NCI-H2029 (cell line): ENCODE measurements at places on chromosomes 16 and 17.

DNA sequence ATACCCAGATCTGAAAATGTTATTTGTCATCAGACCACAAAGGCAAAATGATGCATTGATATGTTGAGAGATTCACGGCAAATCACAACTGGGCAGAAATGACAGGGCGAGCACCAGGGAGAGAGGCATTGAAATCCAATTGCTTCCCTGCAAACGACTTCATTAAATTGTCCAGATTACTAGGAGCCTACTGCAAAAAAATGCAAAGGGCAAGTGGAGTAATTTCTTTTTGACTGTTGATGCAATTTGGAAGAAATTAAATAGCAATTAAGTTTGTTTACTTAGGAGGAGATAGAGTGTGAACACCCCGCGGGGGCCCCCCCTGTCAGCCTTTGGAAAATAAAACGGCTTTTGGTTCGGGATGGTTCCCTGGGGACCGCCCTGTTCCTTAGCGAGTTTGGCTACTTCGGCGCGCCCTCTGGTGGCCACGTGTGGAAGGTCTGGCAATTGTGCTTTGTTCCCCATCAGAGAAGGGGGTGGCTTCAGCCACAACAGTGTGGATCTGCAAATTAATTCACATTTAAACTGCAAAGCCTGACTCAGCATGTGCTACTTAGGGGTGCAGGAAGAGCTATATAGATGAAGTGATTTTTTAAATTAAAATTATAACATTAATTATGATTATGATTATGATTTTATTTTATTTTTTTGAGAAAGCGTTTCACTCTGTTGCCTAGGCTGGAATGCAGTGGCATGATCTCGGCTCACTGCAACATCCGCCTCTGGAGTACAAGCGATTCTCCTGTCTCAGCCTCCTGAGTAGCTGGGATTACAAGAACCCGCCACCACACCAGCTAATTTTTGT lies 14.5 kb upstream of the TMC7 start:
- DNase-seq, result peak; percentile 67

GRCh38 chr16:30667361-30667905 lies 9.2 kb downstream of the FBRS start:
- no peak for DNase-seq

DNA sequence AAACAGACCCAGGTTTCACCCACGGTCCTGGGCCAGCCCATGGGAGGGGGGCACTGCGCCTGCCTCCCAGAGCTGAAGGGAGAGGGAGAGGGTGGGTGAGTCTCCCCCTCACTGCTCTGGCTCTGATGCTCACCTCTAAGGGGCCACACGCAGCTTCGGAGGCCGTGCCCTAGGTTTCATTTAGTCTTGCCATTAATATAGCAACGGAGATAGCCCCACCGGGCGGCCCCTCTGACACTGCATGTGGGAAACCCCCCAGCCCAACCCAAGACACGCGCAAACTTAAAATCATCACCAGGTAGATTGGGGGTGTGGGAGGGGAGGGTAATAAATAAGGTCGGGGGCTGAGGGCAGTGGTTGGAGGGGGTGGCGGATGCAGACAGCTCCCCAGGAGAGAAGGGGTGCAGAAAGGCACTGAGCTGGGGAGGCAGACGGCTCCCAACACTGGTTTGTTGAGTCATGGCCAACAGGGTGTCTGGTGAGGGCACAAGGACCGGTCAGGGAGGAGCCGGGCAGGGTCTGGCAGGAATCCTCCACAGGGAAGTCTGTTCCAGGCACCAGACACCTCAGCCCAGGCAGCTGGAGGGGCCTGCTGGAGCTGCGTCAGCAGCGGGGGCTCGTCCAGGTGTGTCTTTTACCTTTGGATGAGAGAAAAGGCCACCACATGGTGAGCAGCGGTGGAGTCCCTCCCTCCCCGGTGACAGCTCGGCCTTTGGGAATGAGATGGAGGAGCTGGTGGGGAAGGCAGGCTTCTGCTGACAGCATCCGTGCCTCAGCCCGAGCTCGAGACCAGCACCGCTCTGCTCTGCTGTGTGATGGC lies 32.0 kb upstream of the DOC2B start:
- DNase-seq, result no peak

GRCh38 chr16:105521-105920 lies 27.5 kb downstream of the MPG start:
- DNase-seq, result no peak

DNA sequence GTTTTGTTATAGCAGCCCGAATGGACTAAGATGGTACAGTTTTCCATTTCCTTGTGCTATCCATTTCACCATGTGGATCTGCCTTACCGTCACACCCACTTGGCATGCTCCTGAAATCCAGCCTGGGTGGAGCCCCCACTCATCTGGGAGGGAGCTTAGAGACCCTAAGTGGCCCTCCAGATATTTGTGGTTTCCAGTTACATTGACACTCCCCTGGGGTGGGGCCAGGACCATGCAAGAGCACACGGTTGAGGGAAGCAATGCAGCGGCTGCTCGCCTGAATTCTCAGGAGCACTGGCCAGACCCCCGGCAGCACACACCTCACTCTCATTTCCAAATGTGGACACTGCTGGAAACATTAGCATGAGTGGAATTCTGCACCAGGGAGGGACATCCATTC lies 231.1 kb downstream of the UTP18 start:
- peak; percentile 12 for DNase-seq

DNA sequence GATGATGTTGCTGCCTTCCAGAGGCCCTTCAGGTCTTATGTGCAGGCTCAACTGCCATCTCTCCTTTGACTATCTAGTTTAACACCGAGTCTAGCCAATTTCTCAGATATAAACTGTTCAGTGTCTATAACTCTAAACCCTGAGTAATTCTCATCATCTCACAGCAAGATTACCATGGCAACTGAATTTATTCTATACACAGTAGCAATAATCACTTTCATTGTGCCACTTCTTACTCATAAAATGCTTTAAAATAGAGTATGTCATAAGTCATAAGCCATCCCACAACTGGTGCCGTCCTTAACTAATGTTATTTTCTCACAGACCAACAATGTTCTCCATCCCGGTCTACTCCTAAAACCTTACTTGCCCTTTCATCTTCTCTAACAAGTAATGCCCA lies 45.0 kb downstream of the SYNRG start:
- no peak for DNase-seq

- DNase-seq, result peak; percentile 89
These were observed at the start of gene ECI1 for GRCh38 chr16:2251296-2252111. Gene ECI1, minus strand, starts transcription at chr16:2251587. Its CDS starts 21 bp downstream, at chr16:2251566.

- DNase-seq, result no peak
These were observed 23.0 kb downstream of the RANBP10 start for GRCh38 chr16:67783353-67783725.

- DNase-seq, result peak; percentile 30
These were observed 5.0 kb upstream of the KRT13 start for GRCh38 chr17:41510251-41511065.

DNA sequence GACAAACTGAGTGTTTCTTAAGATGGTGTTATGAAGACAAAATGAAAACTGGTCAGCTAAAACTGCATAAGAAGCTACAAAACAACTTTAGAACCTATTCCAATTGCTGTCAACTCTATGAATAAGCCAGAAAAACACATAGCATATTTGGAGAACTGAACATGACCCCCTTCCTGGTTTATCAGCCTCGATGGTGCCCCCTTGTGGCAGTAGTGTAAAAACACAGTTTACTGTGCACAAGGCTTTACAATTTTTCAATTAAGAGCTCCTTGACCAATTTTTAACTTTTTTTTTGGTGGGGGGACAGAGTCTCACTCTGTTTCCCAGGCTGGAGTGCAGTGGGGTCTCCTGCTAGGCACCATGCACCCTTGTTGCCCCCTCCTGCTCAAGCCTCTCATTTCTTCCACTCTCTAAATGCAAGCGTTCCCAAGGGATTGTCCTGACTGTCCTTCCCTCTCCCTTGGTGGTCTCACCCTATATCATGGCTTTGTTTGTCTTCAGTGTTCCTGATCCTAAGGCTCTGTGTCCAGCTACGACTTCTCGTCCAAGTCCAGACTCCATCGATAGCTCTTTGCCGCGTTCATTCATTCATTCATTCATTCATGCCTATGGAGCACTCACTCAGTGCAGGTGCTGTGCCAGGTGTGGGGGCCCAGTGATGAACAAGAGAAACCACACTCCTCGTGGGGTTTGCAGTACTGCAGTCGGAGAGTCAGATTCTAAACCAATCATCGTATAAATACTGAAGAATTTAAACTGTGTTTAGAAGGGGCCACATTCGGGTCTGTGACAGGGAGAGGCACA lies 7.5 kb downstream of the EIF1 start:
- DNase-seq, result peak; percentile 58

- DNase-seq, result no peak
These were observed 12.0 kb downstream of the ERN2 start for GRCh38 chr16:23701045-23701444.

GRCh38 chr17:59466946-59467801 lies 98.2 kb upstream of the DHX40 start:
- DNase-seq, result no peak

DNA sequence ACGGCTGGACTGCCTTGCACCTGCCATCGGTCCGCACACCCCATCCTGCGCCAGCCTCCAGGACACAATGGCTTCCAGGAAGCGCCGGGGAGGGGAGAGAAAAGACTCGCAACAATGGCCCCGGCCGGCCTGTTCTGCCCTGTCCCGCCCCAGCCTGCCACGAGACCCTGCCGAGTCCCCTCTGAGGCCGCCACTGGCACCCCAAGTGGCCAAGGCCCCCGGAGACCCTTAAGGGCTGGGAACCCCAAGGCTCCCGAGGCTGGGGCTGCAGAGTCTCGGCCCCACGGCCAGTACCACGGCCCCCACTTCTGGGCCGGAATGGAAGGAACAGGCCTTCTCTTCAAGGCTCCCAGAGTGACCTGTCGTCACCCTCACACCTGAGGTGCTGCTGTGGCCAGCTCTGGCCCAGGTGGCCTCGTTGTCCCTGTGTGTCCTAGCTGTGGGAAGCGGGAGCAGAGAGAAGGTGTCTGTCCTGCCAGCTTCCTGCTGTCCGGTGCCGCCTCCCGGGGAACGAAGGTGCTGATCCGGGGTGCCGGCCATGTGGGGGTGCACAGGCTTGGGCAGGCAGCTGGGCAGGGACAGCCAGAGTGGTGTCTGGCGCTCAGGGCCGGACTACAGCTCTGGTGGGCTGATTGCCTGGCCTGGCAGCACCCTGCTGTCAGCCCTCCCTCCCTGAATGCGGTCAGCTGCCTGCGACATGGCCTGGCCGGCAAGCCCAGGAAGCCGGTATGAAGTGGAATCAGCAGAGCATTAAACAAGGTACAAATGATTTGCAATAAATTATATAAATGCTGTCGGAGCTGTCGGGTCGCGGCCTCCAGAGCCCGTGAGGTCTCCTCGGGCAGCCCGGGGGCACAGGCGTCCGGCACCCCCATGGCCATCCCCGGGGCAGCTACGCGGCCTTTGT lies 8.2 kb upstream of the CACNA1H start:
- DNase-seq, result no peak

GRCh38 chr17:2034806-2035540 lies 5.0 kb downstream of the DPH1 start:
- no peak for DNase-seq

- DNase-seq, result no peak
These were observed 183.2 kb upstream of the GSE1 start for GRCh38 chr16:85429776-85430522.

- no peak for DNase-seq
These were observed 11.2 kb downstream of the NAA60 start for GRCh38 chr16:3454631-3455147.

- no peak for DNase-seq
These were observed 36.7 kb downstream of the GRIN2C start for GRCh38 chr17:74822939-74823367.

GRCh38 chr16:85373741-85374570 lies 239.2 kb upstream of the GSE1 start:
- no peak for DNase-seq

DNA sequence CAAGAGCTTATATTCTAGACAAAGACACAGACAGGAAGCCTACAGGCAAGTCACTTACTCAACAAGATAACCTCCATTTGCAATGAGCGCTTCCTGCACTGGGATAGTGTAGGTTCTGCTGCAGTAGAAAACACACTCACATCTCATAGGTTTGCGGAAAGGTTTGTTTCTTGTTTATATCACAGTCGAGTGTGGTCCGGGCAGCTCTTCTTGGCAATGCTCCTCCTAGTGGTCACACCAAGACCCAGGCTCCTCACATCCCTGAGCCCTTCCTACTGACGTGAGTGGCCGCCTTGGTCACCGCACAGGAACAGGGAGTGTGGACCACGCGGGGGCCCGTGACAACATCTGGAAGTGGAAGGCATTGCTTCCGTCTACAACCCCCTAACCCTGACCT lies 48.0 kb upstream of the RBFOX3 start:
- DNase-seq, result no peak

DNA sequence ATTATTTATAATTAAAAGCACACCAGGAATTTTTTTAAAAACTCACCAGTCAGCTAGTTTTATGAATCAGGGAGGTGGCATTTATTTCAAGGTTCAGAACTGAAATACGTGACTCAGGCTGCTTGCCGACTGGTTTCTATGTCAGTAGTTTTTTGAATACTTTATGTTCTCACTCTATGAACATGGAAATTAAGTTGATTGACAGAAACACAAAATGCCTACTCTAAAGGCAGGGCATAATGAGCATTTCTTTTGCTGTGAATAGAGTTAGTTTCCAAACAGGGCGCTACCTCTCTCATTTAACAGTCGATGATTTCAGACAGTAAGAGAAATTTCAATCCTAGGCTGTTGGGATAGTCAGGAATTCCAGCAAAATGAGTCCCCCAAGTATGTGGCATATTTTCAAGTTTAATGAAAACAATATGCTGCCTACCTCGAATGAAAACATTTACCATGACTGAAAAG lies 6.7 kb downstream of the HS3ST3B1 start:
- DNase-seq, result no peak

GRCh38 chr16:12207939-12208338 lies 231.4 kb downstream of the SNX29 start:
- no peak for DNase-seq

- DNase-seq, result no peak
These were observed 19.6 kb downstream of the CBFA2T3 start for GRCh38 chr16:88957433-88957767.

DNA sequence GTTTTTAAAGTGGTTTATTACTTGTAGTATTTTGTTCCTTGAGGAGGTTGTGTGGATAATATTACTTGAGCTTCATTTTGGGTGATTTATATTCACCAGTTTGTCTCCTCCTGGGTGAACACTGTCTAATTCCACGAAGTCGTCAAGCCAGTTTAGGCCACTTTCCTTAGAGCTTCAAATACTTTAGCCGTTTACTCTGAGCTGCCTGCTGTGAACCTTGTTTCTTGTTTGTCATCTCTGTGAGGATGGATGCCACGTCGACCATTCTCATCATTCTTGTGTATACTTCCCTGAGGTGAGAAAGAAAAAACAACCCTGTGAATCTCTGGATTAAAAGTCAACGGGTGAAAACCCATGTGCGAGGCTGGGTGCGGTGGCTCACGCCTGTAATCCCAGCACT lies 9.0 kb downstream of the KRT24 start:
- DNase-seq, result no peak

GRCh38 chr16:66653581-66654350 lies 42.8 kb downstream of the CMTM4 start:
- no peak for DNase-seq

- DNase-seq, result peak; percentile 36
These were observed 217.8 kb upstream of the IRX3 start for GRCh38 chr16:54504372-54504771.
